IMR-90 (cell line): ENCODE measurements at places on chromosomes 5 and 9. TPM values are rescaled to one million over a fixed set of nuclear protein-coding genes. Genes with fewer than 3 reads are reported as not detected.

DNA sequence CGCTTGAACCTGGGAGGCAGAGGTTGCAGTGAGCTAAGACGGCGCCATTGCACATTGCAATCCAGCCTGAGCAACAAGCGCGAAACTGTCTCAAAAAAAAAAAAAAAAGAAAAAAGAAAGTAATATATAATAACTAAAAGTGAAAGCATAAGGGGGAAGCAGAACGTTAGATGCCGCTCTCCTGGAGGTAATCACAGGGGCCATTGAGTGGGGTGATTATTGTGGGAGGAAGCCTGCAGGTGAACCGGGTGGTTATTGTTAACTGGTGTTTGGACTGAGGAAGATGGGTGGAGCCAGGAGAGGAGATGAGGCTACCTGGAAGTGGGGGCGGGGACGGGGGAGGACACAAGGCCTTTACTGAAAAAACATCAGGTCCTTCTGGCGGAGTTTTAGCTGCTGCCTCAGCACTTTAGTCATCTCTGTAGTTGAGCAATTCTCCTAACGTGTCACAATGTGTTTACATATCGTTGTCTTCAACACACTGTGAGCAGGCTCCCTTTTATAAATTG lies 5.3 kb upstream of the TJP2 start:
- DNase-seq: peak; percentile 82

- DNase-seq: no peak
Observed at GRCh38 chr9:110869931-110870330, 168.3 kb downstream of the LPAR1 start.

- DNase-seq: no peak
Observed at GRCh38 chr5:56482363-56482762, 249.2 kb upstream of the ANKRD55 start.

- DNase-seq: no peak
Observed at GRCh38 chr5:118321081-118321480, 667.3 kb downstream of the DTWD2 start.

DNA sequence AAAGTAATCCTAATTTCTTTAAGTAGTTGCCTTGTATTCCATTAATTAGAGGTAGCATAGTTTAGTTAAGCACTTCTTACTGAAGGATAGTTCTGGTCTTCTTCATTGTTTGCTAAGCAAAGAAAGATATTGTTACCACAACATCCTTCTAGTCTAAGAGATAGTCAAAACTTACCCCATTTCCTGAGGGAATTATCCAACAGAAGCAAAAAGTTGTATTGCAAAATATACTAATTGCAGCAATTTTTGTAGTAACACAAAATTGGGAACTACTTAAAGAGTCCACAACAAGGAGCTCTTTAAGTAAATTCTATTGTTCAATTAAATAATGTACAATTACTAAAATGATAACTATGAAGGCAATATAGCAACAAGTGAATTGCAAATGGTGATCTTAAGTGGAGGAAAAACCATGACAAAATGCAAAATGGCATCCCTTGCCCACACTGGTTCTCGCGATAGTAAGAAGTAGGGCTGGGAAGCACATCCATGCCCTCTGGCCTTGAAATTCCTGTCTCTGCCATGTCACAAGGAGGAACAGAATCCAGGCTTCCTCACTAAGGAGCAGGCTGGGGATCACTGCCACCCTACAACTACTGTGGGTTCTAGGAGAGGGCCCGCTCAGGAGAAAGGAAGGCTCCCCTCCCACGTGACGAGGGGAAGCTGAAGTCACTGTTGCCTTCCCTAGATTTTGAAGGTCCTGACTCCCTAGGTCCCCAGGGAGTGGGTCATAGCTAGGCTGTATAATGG lies 23.3 kb upstream of the MEGF9 start:
- DNase-seq: no peak

The IL5 gene
- total RNA-seq: not detected in 2 replicates

The GNA14 gene
- total RNA-seq: under 0.01 TPM in 1 of 2 replicates, not detected in the other

The GTF2H2C gene
- total RNA-seq: 32.8 and 35.8 TPM in 2 replicates
